ENCODE measurements at places on chromosomes 3 and 15. TPM values are rescaled to one million over a fixed set of nuclear protein-coding genes. Genes with fewer than 3 reads are reported as not detected.

Gene SERPINI2
- total RNA-seq = 3.9 TPM

Gene ADPGK
- total RNA-seq = 65.7 TPM

Gene CCDC39
- total RNA-seq = not detected

Gene LEKR1
- 2.7 TPM for total RNA-seq

Gene ITPKA
- total RNA-seq = 0.37 TPM

Gene SLC24A5
- 0.26 TPM for total RNA-seq

Gene PSMD2
- total RNA-seq = 121 TPM

Data from urinary bladder (tissue), 4 donors.